ENCODE measurements at places on chromosomes 7 and 10.

GRCh38 chr10:120598386-120598785 lies 141.4 kb downstream of the PLPP4 start:
- no peak for DNase-seq

GRCh38 chr10:103599211-103599610 lies 105.7 kb downstream of the NEURL1 start:
- DNase-seq, result no peak

DNA sequence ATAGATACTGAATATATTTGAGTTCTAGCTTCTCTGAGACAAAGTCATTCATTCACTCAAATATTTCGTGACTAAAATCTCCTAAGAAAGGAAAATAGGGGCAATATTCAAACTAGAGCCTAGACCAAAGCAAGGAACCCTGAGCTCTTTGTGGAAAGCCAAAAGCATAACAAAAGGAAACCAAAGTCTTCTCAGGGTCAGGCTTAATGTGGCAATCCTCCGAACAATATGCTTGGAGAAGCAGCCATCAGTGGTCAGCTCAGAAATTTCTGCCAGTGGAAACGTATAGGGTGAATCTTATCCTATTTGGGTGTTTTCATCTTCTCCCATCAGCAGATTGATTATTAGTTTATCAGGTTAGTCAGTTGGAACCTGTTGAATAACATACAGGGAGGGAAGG lies 151.3 kb upstream of the SLC13A1 start:
- DNase-seq, result no peak

DNA sequence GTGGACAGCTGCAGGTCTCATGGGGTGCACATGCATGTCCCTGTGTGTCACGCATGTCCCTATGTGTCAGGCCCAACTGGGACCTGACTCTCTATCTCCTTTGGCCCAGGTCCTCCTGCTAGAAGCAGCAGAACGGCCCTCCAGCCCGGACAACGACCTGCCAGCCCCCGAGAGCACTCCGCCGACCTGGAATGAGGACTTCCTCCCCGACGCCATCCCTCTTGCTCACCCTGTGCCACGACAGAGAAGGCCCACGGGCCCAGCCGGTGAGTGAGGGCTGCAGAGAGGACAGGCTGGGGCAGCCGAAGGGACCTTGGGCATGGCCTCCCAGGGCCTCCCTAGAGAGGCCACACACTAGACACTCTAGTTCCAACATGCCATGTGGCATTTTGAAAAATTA lies 89.3 kb downstream of the MYL10 start:
- no peak for DNase-seq

DNA sequence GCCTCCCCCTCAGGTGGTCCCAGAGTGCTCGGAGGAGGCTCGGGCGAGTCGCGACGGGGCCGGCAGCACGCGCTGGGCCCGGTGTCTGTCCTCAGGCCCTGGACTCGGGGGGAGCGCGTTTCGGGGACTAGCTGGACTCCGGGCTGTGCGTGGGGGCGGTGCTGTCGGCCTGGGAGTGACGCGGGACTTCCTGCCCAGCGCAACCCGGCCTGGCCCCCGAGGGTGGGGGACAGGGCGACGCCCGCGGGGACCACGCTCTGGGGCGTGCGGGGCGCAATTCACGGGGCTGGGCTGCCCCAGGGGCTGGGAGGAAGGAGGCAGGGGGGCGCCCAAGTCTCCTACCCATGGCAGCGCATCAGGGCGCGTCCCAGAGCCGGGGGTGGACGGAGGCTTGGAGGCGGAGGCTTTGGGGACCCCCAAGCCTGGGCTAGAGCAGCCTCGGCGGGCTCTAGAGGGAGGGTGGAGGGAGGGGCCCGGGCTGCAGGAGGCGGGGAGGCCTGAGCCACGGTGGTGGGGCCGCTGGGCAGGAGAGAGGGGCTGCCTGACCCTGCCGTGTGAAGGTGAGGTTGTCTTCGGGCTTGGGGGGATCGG lies 2.3 kb upstream of the VENTX start:
- no peak for DNase-seq

DNA sequence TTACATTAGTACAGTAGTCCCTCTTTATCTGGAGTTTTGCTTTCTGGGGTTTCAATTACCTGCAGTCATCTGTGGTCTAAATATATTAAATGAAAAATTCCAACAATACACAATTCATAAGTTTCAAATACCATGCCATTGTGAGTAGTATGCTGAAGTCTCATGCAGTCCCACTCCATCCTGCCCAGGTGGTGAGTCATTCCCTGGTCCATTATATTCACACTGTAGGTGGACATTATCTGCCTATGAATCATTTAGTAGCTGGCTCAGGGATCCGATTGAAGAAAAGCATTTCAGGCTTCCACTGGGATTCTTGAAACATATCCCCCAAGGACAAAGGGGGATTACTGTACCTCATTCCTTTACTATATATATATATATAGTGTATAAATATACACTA lies 298.2 kb upstream of the GALNT17 start:
- no peak for DNase-seq

DNA sequence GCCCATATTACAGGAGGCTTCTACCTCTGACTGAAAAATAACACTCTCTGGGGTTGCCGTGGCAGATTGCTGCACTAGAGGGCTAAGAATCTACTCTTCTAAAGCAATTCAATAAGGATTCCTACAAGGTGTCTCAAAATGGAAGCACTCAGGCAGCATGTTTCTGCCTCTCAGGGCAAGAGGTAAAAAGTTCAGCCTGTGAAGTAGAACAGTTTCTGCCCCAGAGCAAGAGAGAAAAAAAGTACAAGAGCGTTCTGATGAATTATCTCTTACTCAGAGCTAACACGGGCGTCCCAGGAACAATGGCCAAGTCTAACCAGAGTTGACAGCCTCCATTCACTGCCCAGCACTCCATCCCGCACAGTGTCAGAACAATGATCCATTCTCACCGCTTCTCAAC lies 71.3 kb upstream of the TES start:
- DNase-seq, result no peak

DNA sequence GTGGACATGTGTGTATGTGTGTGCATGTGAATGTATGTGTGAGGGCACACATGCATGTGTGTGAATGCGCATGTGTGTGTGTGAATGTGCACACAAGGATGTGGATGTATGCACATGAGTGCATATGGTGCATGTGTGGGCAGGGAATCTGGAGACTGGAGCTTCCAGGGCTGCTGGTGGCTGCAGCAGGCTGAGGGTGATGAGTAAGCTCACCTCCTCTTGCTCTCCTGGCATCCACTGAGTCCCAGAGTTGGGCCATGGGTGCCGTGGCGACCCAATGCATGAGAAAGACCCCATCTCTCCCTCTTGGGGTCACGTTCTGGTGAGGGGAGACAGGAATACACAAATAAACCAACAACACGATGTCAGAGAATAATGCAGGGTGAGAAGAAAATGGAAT lies 33.3 kb upstream of the COL13A1 start:
- no peak for DNase-seq

- DNase-seq, result peak; percentile 16
These were observed 187.2 kb upstream of the CELF2 start for GRCh38 chr10:10830293-10830986.

GRCh38 chr7:19964246-19964645 lies 190.8 kb upstream of the TMEM196 start:
- DNase-seq, result no peak

- DNase-seq, result no peak
These were observed 34.4 kb downstream of the COL13A1 start for GRCh38 chr10:69835875-69836730.

- DNase-seq, result no peak
These were observed 648.0 kb upstream of the IGFBP3 start for GRCh38 chr7:46569133-46569465.

GRCh38 chr7:30463405-30464145 lies 15.0 kb downstream of the NOD1 start:
- peak; percentile 50 for DNase-seq

DNA sequence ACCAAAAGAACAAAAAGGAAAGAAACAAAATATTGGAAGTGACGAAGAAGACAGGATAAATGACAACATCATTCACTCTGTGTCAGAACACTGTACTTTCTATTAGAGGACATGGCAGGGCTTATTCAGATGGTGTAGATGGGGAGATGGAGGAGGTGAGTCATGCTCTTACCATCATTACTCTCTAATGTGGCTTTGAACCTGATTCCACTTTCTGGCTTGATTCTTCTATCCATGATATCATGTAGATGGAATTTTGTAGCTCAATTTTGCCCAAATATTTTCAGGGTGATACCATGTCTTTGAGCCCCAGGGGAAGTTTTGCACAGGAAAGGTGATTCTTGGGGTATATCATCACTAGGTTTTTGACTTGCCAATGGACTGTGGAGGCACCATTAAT lies 91.7 kb downstream of the CFAP58 start:
- DNase-seq, result no peak

GRCh38 chr10:24721229-24722106 lies 2.2 kb downstream of the ARHGAP21 start:
- peak; percentile 11 for DNase-seq

DNA sequence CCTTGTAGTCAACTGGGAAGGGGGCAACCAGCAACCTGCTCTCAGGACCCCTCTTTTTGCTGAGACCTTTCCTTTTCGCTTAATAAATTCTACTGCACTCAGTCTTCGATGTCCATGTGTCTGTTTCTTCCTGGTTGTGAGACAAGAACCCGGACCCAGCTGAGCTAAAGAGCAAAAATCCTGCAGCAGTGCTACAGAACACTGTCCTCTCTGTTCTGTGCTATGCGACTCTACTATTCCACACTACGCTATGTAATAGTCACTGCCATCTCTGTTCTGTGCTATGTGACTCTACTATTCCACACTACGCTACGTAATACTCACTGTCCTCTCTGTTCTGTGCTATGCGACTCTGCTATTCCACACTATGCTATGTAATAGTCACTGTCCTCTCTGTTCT lies 34.3 kb downstream of the DIP2C start:
- DNase-seq, result no peak

GRCh38 chr10:43199088-43199683 lies 60.9 kb downstream of the CSGALNACT2 start:
- DNase-seq, result no peak

- DNase-seq, result no peak
These were observed 219.8 kb downstream of the HECW1 start for GRCh38 chr7:43332193-43332796.

GRCh38 chr7:95316588-95316987 lies 7.7 kb downstream of the PON1 start:
- no peak for DNase-seq

- DNase-seq, result no peak
These were observed 510.4 kb downstream of the SUGCT start for GRCh38 chr7:40645197-40645596.

DNA sequence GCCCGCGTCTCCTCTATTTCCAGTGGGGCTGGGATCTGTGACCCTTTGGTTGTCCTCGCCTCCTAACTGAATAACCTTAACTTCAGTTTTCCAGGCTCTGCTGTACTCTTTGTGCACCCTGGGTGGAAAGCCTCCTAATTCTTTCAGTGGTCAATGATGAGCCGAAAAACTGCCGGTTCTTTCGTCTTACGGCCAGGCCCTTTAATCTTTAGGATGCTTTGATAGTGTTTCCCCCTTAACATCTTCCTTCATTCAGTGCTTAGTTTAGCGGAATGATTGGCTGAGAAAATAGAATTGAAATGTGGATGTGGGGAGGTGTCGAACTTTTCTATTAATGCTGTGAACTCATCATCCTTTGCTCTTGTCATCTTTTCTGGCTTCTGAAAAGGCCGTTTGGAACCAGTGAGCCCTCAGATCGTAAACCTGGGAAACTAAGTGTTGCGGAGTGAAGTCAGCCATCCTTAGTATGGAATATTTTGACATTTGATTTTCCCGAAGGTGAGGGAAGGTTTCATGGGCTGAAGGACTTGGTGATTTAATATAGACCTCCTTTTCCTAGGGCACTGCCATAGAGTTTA lies 847 bp downstream of the GARS1 start:
- DNase-seq, result no peak

DNA sequence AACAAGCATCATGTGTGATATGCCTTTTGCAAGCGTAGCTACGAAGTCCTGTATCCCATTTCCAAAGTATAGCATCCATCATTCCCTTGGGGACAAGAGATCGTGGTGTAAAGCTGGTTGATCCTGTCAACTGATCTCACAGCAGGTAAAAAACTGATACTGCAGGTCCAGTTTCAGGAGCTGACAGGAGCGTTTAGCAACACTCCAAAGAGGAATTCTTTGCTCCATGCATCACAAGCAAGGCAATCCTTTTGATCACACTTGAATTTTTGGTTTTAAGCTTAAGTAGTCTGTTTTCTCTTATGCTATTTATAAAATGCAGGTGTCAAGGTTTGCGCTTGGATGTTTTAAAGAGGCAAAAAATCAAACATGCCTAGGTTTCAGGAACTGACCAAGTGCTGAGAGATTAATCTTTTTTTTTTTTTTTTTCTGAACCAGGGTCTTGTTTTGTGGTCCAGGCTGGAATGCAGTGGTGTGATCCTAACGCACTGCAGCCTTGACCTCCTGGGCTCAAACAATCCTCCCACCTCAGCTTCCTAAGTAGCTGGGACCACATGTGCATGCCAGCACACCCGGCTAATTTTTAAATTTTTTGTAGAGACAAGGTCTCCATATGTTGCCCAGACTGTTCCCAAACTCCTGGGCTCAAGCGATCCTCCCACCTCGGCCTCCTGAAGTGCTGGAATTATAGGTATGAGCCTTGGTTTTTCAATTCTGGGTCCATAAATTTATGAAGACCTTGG lies 1.8 kb upstream of the ZDHHC4 start:
- DNase-seq, result no peak

DNA sequence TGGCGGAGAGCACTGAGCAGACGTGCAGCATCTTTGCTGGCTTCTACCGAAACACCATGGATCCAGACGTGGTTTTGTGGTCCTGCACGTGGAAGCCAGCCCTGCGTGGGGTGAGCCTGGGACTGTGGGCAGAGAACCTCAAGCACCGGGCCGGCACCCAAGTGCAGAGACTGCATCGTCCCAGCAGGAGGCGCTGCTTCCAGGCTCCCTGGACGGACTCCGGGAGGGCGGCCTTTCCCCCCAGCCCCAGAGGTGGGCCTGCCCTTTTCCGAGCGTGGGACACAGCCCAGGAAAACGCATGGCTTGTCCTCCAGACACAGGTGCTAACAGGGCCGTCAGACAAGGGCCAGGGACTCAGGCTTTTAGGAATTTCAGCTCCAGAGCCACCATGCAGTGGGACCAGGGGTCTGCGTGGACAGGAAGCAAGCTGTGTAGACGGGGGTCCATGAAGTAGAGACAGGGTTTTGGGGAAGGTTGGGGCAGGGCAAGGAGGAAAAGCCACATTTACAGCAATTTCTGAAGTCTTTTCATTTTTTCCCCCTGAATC lies 303.9 kb downstream of the WDR37 start:
- DNase-seq, result no peak
